T-cell (primary cell): ENCODE measurements at places on chromosomes 5 and 9. TPM values are rescaled to one million over a fixed set of nuclear protein-coding genes. Genes with fewer than 3 reads are reported as not detected.
A peak's percentile ranks its signal among the peaks of the same experiment; 100 is the strongest.

GRCh38 chr5:135005076-135005475 lies 29.0 kb downstream of the PITX1 start:
- no peak for DNase-seq

DNA sequence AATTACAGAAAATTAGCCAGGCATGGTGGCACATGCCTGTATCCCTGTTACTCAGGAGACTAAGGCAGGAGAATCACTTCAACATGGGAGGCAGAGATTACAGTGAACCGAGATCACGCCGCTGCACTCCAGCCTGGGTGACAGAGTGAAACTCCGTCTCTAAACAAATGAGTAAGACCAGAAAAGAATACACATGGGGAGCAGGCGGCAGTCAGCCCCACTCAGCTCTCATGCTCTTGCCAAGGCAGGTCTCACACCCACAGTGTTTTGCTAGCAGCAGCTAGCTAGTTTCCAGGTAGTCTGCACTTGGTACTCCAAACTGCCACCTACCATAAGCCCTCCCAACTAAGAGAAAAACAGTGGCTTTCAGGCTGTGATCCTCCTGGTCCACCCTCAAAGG lies 722.3 kb upstream of the CTNND2 start:
- no peak for DNase-seq

DNA sequence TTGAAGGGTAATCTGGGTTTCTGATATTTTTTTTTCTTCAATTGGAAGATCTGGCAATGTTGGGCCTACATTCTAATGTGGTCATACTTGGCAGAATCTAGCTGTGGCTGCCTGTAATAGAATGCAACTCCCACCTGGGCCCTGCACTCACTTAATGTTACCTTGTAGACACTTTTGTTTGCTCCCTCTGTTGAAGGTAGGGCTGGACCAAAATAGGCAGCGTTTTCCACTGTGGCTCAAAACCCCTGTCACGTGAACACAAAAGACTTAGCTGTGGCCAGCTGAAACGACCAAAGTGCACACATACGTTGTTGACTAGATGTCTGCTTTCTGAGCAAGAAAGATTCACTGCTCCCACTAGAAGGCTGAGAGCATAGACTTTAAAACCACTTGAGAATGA lies 117.6 kb upstream of the HMHB1 start:
- no peak for DNase-seq

DNA sequence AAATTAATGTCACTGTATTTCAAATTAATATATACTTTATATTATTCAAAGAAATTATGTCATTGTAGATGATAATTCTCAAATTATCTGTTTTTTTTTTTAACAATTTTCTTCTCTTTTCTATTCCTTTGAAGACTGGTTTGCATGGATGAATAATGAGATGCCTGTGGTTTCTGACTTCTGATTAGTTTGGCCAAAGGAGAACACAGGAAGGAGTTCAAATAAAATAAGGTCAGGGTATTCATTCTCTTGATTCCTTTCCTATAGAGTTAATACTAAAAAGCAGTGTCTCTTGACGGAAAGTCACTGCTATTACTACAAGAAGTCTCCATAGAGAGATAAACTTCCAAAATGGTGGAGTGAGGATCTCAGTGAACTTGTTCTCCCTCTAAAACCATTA lies 279.6 kb upstream of the FTMT start:
- DNase-seq, result no peak

GRCh38 chr5:72539038-72539437 lies 31.8 kb upstream of the ZNF366 start:
- no peak for DNase-seq

- DNase-seq, result peak; percentile 73
These were observed 23.9 kb downstream of the PIK3R1 start for GRCh38 chr5:68239487-68239886.

The HSPB3 gene
- not detected for total RNA-seq

The C8G gene
- total RNA-seq, result 3.8 TPM
